ENCODE measurements at places on chromosomes 4 and X.

DNA sequence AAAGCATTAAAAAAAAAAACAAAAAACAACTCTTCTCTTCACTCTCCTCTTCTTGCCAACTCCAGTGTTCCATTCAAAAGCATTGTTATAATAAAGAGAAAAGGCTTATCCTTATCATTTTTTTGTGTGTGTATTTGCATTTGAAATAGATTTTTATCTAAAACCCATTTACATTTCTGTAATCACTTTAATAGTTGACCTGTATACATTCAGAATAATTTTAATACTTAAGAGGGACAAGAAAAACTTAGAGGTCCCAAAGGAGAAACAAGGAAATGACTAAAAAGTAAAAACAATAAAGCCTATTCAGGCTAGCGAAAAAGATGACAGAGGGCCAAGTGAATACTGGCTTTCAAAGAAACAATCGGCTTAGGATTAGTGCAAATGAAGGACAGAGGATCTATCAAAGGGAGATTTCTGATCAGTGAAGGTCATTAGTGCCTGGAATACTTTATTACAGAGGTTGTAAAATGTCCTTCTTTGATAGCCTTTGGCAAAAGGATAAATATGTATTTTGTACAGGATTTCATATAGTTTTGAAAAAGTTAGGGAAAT, 808.3 kb downstream of the RPA4 start:
- H3K36me3 ChIP-seq = no peaks in the 10 kb centered on the region
- no peak overlapping the region for H3K4me3 ChIP-seq
- no peaks in the 10 kb centered on the region for H3K4me1 ChIP-seq
- DNase-seq = no peak
- no peak overlapping the region for H3K27ac ChIP-seq

GRCh38 chrX:13069771-13070416, 25.5 kb upstream of the FAM9C start:
- DNase-seq = no peak
- H3K36me3 ChIP-seq = peaks cover 18% of the 10 kb centered on the region
- H3K4me1 ChIP-seq = peaks cover 33% of the 10 kb centered on the region
- no peak overlapping the region for H3K4me3 ChIP-seq

GRCh38 chr4:76841026-76841425, 56.9 kb downstream of the SOWAHB start:
- no peak overlapping the region for H3K4me3 ChIP-seq
- no peak for DNase-seq
- H3K27ac ChIP-seq = no peak overlapping the region
- H3K4me1 ChIP-seq = no peaks in the 10 kb centered on the region
- H3K27me3 ChIP-seq = no peaks in the 10 kb centered on the region

GRCh38 chr4:118398226-118399090, 45.7 kb upstream of the PRSS12 start:
- H3K36me3 ChIP-seq = no peaks in the 10 kb centered on the region
- H3K4me1 ChIP-seq = peaks cover 3% of the 10 kb centered on the region
- no peak overlapping the region for H3K27ac ChIP-seq
- DNase-seq = no peak

DNA sequence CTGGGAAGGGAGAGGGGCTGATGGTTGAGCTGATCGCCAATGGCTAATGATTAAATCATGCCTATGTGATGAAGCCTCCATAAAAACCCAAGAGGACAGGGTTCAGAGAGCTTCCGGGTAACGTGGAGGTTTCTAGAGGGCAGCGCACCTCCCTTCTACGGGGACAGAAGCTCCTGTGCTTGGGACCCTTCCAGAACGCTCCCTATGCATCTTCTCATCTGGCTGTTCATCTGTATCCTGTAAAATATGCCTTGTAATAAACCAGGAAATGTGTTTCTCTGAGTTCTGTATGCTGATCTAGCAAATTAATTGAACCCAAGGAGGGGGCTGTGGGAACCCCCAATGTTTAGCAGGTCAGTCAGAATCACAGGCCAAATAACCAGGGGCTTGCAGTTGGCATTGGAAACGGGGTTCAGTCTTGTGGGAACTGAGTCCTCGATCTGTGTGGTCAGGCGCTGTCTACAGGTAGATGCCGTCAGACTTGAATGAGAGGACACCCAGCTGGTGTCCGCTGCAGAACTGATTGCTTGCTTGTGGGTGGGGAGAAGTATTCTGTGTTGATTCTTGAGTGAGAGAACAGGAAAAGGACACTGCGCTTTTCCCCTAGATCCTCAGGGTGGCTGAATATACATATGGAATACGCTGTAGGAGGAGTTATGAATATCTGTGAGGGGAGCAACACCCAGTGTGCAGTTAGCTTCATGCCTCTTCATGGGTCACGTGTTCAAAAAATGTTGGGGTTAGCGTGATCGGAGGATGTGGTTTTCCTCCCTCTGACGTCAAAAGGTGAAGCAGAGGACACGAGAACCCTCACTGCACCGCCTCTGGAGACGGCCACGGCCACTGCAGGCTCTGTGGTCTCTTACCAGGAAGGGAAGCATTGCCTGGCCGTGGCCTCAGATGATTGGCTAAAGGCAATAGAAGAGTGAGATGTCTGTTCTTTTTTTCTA, 29.2 kb downstream of the HTT-AS start:
- peak; percentile 93 for DNase-seq
- peaks cover 16% of the 10 kb centered on the region for H3K36me3 ChIP-seq
- peak overlapping the region; percentile 91 for H3K27ac ChIP-seq
- H3K4me1 ChIP-seq = peaks cover 70% of the 10 kb centered on the region
- peak overlapping the region; percentile 52 for H3K4me3 ChIP-seq

- no peak overlapping the region for H3K27ac ChIP-seq
- no peaks in the 10 kb centered on the region for H3K36me3 ChIP-seq
- H3K27me3 ChIP-seq = no peaks in the 10 kb centered on the region
- H3K4me1 ChIP-seq = no peaks in the 10 kb centered on the region
- no peak for DNase-seq
Observed at GRCh38 chr4:114964026-114964425, 149.4 kb downstream of the NDST4 start.

DNA sequence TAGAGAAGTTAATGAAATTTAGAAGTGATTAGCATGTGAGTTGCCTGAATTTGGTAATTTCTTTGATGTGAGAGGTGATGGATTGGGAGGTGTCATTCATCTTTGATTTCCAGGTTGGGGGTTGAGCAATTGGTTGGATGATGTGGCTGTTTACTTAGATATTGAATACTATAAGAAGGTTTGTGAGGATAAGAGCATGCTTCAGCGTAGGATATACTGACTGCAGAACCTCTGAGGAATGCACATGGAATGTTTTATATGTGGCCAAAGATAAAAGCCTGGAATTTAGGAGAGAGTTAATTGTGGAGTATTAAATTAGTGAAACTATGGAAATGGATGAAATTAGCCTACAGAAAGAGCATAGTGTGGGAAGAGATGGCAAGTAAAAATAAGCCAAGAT, 165.4 kb upstream of the MAD2L1 start:
- H3K4me1 ChIP-seq = no peaks in the 10 kb centered on the region
- H3K36me3 ChIP-seq = no peaks in the 10 kb centered on the region
- H3K27me3 ChIP-seq = no peaks in the 10 kb centered on the region
- H3K4me3 ChIP-seq = no peak overlapping the region
- H3K27ac ChIP-seq = no peak overlapping the region

GRCh38 chr4:141571362-141571761, 65.0 kb upstream of the IL15 start:
- DNase-seq = no peak
- H3K4me1 ChIP-seq = no peaks in the 10 kb centered on the region

DNA sequence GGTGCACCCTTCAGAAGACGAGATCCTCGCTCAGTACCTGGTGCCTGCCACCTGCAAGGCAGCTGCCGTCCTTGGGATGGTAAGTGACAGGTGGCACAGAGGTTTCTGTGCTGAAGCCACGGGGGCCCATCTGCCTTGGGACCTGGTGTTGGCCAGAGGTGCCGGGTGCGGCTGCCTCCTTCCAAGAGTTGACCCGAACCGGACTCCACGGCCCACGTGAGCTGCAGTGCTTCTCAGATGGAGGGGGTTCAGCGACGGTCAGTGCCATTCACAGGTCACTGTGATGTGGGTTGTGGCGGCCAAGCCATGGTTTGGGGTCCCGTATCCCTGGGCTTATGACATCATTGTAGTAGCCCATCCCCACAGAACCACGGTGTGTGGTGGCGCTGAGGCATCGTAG, 19.0 kb upstream of the MSANTD1 start:
- DNase-seq = no peak
- no peak overlapping the region for H3K27ac ChIP-seq
- H3K4me1 ChIP-seq = no peaks in the 10 kb centered on the region

DNA sequence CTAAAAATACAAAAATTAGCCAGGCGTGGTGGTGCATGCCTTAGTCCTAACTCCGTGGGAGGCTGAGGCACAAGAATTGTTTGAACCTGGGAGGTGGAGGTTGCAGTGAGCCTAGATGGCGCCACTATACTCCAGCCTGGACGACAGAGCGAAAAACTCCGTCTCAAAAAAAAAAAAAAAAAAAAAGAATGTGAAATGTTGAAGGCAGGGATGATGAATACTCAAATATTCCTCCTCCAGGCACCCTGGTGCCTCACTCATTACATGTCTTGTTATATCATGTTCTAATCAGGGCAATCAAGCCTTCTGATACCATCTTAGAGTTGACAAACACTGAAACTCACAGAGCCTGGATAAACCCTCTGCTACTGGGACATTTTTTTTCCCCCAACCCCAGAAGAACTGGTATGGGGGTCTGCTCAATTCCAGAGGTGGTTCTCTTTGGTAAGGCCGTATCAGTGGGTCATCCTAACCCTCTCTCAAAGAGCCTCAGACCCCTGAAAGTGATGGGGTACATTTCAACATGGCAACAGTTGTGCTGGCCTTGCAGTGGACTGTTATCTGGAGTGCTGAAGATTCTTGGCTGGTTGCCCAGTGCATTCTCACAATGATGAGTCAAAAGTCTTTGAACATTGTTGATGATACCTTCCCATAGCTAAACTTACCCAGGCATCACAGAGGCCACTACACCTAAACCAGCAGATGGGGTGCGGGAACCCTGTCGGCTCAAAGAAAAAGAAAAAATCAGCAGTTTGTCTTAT, 2.4 kb upstream of the SH3KBP1 start:
- H3K4me1 ChIP-seq = peaks cover 38% of the 10 kb centered on the region
- peaks cover 2% of the 10 kb centered on the region for H3K36me3 ChIP-seq
- H3K27me3 ChIP-seq = no peaks in the 10 kb centered on the region
- no peak overlapping the region for H3K4me3 ChIP-seq

GRCh38 chr4:37393889-37394288, 149.3 kb downstream of the NWD2 start:
- H3K4me3 ChIP-seq = no peak overlapping the region
- H3K27me3 ChIP-seq = peaks cover 1% of the 10 kb centered on the region
- no peaks in the 10 kb centered on the region for H3K36me3 ChIP-seq
- H3K27ac ChIP-seq = no peak overlapping the region
- peaks cover 4% of the 10 kb centered on the region for H3K4me1 ChIP-seq

GRCh38 chr4:53703267-53703655, 112.0 kb upstream of the LNX1 start:
- peaks cover 4% of the 10 kb centered on the region for H3K27me3 ChIP-seq
- H3K27ac ChIP-seq = no peak overlapping the region
- no peaks in the 10 kb centered on the region for H3K36me3 ChIP-seq

Data from activated CD8-positive, alpha-beta T cell treated with anti-CD3 and anti-CD28 coated beads, Interleukin-2, amount 10 ng/mL, durations not matched to agents 7 days and 5 days (primary cell).